ENCODE measurements at places on chromosomes 3 and 15. TPM values are rescaled to one million over a fixed set of nuclear protein-coding genes. Genes with fewer than 3 reads are reported as not detected.
A peak's percentile ranks its signal among the peaks of the same experiment; 100 is the strongest.

GRCh38 chr15:86555098-86555497 lies 475.4 kb downstream of the AGBL1 start:
- DNase-seq, result peak; percentile 55

- DNase-seq, result no peak
Measured at GRCh38 chr3:48504051-48504946, at the start of gene SHISA5. SHISA5 (minus strand) TSS chr3:48504174; CDS start chr3:48504094, 80 bp downstream.

- no peak for DNase-seq
Measured at GRCh38 chr3:127985216-127985615, 67.0 kb upstream of the SEC61A1 start.

GRCh38 chr3:47475029-47475569 lies 642 bp downstream of the SCAP start:
- DNase-seq, result peak; percentile 18

The SPINK8 gene
- polyA plus RNA-seq, result not detected

The CD200R1 gene
- 1.1 TPM for polyA plus RNA-seq

The FBXW12 gene
- not detected for polyA plus RNA-seq

The KY gene
- polyA plus RNA-seq, result 1.5 TPM
